Lower leg skin (tissue), 4 donors: ENCODE measurements at places on chromosomes 5 and 9.

- DNase-seq = peak; percentile 88
Measured at GRCh38 chr5:159341906-159342310, 11.6 kb upstream of the IL12B start.

DNA sequence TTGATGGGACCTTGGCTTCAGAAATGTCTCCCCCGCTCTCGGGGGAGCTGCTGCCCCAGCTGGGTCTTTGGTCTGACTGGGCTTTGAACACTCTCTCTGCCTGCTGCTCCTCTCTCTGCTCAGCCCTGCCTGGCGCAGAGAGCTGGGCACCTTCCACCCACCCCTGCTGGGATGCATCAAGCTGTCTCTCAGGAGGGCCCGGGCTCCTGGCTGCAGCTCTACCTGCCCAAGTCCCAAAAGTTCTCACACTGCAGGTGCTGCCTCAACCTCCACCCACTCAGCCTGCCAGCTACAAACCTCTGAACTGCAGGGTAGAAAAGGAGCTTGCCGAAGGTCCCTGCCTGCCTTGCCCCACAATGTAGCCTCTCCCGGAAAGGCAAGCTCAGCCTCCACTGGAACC, 36.7 kb downstream of the IRX2 start:
- DNase-seq = no peak

- no peak for DNase-seq
Measured at GRCh38 chr9:94657021-94657725, 17.9 kb upstream of the FBP1 start.

- no peak for DNase-seq
Measured at GRCh38 chr5:172493002-172493401, 38.7 kb upstream of the SH3PXD2B start.

DNA sequence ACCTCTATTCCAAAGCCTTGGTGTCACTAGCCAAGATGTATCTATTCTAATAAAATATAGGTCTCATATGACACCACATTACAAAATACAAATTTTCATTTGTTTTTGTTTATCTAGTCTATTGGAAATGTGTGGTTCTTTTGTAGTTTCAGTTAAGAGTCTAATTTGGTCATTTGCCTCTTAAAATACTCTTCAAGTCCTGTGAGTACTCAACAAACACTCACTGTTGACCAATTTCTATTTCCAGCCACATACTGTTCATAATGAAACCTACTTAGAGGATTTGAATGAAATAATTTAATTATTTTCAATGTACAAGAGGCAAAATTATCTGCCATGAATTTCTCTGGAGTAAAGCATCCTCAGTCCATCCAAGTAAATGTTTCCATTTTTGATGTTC, 40.6 kb downstream of the SLC1A3 start:
- no peak for DNase-seq

GRCh38 chr5:178476972-178477754, 113.0 kb downstream of the COL23A1 start:
- DNase-seq = no peak

- DNase-seq = no peak
Measured at GRCh38 chr9:120032639-120033038, 547.3 kb downstream of the CDK5RAP2 start.

- DNase-seq = no peak
Measured at GRCh38 chr5:129384736-129385135, 75.4 kb upstream of the ADAMTS19 start.

- peak; percentile 12 for DNase-seq
Measured at GRCh38 chr5:149714877-149715502, 15.1 kb upstream of the PPARGC1B start.

GRCh38 chr5:134917070-134917815, 12.3 kb downstream of the PCBD2 start:
- no peak for DNase-seq

DNA sequence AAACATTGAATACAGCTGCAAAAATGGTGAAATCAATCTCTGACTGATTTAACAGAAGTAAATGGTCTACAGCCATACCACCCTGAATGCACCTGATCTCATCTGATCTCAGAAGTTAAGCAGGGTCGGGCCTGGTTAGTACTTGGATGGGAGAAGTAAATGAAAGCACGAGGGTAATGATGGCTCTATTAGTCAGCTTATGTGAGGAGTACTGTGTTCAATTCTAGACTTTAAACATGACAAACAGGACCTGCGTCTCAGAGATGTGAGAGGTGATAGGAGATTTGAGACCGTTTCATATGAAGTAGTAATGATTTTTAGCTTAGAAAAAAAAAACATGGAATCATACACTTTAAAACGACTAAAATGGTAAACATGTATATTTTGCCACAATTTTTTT, 77.1 kb upstream of the SUSD1 start:
- no peak for DNase-seq

DNA sequence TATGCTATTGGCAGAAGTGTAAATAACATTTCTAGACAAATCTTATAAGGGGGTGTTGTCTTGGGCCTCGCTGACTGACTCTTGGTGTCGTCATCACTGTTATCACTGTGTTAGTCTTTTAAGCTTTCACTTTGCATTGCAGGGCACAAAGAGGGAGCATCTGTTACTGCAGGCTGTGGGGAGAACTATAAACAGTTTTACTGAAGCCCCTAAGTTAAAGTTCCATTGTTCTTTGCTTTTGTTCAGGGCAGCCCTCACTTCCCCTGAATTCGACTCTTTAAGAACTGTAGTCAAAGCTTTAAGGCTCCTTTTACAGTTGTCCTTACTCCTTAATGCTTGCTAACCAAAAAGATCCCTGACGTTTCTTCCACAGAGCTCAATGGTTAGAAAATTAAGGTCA, 605.0 kb downstream of the RAB3C start:
- DNase-seq = no peak

GRCh38 chr9:21533597-21533996, 51.5 kb upstream of the IFNE start:
- no peak for DNase-seq

- no peak for DNase-seq
Measured at GRCh38 chr5:164784230-164784629, 1278.8 kb downstream of the MAT2B start.

DNA sequence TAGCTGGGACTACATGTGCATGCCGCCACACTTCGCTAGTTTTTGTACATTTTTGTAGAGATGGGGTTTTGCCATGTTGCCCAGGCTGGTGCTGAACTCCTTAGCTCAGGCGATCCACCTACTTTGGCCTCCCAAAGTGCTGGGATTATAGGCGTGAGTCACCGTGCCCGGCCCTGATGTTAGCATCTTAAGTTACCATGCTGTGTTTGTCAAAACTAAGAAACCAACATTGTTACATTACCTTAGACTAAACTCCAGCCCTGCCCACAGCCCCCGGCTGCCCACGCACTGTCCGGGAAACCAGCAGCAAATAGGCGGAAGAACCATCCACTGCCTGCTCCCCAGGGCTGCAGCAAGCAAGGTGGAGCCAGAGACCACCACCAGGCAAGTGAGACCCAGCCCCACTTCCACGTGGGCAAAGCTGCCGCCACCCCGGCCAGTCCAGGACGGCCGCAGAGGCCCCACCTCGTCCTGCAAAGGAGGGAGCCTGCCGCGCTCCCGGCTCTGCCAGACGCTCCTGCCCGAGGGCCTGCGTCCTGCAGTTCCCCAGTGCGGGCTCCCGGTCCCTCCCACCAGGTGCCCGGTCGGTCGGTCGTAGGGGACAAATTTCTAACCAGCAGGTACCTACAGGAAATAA, 35.7 kb upstream of the TXN start:
- DNase-seq = no peak

GRCh38 chr5:32500181-32500580, 55.6 kb upstream of the ZFR start:
- peak; percentile 15 for DNase-seq

GRCh38 chr5:87022415-87022814, 245.3 kb upstream of the RASA1 start:
- no peak for DNase-seq

- no peak for DNase-seq
Measured at GRCh38 chr5:171600741-171601265, 181.4 kb downstream of the FGF18 start.

DNA sequence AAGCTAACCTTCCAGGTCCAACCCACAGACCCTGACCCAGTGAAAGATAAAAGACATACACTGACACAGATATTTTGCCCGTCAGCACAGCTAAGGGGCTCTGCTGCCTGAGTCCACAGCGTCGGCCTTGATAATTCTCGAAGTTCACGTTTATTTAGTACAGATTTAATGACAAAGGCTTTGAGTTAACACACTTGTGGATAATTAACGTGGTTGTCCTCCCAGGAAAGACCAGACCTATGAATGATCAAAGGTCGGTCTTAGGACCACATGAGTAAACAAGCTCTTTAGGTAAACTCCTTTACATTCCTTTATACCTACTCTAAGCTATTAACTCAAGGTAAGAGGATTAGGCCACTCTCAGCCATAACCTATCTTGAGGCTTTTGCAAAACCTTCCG, 11.3 kb upstream of the TEX10 start:
- no peak for DNase-seq

GRCh38 chr5:78589923-78590322, 58.6 kb downstream of the LHFPL2 start:
- no peak for DNase-seq

DNA sequence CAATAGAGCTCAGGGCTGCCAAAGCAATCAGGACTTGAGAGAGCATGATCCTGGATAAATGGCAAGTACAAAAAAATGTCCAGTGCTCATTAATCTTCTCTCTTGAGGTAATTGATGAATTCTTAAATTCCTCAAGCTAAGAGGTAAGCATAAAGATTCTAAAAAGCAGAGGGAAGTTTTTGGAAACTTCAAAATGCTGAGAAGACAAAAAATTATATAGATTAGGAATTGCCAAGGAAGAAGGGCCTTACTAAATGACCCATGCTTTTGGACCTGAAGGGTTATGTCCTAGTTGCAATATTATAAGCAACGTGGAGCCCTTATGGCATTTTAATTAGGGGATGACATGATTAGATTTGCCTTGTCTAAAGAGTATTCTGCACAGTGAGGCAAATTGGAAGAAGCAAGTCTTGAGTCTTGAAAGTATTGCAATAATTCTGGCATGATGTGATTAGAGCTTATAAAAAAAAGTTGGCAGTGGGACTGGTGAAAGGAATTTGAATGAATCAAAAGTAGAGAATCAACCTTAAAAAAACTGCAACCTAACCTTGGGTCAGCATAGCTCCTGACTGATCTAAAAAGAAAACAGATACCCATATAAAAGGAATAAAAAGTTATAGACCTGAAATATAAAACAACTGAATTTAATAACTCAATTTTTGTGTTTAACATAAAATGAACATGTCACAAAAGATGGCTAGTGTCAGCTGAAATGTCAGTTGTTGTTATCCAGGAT, 323.8 kb upstream of the ARRDC3 start:
- no peak for DNase-seq

DNA sequence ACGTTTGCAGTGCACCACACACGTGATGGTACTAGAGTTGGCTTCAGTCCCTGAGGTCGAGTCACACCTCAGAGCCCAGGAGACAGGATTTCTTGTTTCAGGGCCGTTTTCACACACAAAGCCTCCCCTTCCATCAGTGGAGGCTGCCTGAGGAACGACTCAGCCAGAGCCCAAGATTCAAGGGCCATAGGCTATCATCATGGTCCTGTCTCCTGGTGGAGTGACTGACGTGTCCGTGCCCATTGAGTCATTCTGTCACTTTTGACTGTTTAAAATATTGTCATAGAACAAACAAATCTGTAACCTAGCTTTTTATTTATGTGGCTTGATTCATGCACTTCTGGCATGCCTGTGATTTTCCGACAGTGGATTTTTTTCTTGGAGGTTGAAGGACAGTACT, 28.3 kb downstream of the CAMK2A start:
- no peak for DNase-seq

- DNase-seq = no peak
Measured at GRCh38 chr5:31706186-31706585, 67.3 kb downstream of the PDZD2 start.

DNA sequence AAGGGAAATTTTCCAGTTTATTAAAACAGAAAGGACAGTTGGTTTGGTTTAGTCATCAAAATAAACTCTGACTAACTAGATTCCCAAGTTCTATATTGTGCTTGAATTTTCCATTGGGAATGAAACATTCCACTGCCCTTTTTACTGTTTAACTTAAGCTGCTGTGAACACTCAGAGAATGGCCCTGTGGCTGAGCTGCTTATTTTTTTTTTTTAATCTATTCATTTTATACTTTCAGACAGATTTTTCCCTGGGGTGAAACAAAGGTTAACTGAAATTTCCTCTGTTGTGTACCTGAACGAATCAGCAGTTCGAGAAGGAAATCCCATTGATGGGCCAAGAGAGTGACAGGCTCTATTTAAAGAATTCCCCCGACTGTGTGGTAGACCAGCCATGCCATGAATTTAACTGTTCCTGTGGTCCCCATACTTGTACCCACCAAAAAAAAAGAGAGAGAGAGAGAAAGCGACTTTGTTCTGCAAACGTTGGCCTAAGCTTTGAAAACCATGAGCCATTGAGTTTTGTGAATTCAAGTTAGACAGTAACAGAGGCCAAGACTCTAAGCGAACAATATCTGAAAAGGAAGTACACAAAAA, 138.7 kb upstream of the GRHPR start:
- DNase-seq = no peak

DNA sequence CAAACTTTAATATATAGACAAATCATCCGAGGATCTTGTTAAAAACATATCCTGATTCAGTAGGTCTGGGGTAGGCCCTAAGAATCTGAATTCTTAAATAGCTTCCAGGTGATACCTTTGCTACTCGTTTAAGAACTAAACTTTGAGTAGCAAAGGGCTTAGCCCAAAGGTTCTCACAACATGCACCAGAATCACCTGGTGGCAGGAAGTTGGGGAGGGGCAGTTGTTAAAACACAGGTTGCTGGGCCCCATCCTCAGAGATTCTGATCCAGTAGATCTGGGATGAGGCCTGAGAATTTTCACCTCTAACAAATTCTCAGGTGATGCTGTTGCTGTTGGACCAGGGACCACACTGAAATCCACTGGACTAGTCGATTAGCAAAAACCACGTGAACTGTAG, 20.0 kb upstream of the RGMB start:
- DNase-seq = no peak

DNA sequence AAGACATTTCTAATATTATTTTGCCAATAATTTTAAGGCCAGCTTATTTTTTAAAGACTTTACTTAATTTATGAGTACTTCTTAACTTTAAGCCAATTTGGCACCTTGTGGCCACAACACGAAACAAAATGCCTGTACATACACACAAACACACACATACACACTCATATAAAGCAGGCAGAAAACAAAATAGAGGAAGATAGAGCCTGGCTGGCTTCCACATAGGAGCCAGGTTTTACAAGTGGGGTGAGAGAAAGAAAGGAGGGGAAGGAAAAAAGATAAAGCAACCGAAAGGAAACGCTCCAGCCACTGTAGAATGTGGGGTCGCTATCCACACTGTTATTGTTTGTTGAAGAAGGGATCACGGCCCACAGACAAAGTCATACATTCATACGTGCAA, 10.4 kb downstream of the GMCL2 start:
- no peak for DNase-seq

GRCh38 chr9:95213117-95213516, 104.4 kb downstream of the FANCC start:
- no peak for DNase-seq

DNA sequence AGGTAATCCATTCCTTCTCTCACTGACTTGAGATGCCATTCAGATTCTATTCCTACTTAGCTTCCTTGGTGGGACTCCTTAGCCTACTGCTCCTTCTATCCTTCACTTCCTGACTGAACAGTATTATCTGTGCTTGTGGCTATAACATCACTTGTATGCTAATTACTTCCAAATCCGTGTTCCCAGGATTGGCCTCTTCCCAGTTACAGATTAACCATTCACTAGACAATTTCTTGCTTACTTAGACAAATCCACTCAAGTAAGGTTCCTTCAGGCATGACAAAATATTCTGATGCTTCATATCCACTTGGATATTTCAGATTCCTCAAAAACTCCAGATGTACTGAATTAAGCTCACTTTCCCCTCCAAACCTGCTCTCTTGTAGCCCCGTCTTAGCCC, 18.3 kb downstream of the LIFR start:
- no peak for DNase-seq

GRCh38 chr9:130266236-130267098, 907 bp downstream of the HMCN2 start:
- no peak for DNase-seq
